ENCODE measurements at places on chromosomes 12 and 14.

DNA sequence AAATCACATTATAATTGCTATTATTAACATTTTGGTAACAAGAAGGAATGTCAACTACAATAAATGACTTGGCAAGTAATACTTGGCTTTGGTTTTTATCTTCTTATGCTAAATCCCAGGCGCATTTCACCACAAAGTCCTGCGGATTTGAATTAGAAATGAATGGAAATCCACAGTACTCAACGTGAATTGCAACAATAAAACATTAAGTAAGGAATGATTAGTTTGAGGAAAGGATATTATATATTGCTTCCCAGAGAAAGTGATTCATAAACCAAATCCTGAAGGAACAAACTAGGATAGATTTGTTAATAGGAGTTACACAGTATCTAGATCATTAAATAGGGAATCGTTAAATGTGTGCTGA is 1089.7 kb downstream of the TRHDE start:
- no peak for DNase-seq

- DNase-seq: no peak
Observed at GRCh38 chr14:59869381-59870255, 958 bp downstream of the RTN1 start.

DNA sequence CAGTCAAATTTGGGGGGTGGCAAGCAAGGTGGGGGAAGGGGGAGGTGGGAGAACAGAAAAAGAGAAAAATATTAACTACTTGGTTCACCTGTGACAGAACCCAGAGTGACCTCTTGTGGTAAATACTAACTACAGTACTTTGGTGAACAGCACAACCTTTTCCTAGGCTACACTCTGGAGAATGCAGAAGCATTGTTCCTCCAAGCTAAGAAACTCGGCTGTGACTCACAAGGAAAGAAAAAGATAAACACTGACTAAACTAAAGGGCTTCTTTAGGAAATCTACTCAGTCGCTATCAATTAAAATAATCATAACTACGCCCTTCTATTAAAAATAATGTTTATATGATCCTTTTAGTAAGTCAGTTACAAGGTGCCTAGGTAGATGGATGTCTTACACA is 5.4 kb downstream of the KCNH5 start:
- DNase-seq: no peak

DNA sequence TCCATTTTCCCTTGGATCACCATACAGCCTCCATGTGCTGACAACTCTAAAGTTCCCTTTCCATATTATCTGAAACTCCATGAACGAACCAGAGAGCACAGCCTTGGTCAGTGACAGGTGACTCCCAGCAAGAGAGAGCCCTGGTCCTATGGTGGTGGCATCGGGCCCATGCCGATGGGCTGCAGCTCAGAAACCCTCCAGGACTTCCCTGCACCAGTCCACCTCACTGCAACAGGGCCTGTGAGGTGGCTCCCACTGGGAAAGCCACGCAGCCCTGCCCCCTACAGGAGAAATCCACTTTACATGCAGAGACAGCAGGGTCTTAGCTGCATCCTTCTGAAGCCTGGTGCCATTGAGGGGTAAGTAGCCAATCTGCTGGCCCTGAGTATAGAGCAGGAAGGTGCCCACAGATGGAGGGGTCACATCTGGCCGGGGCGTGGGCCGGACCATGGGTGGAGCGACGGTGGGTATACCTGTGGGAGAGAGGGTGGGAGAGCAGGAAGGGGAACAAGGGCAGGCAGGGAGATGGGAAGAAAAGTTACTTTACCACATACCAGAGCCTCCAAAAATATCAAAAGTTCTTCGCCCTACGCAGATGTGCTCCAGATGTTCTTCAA is 24.7 kb downstream of the RTRAF start:
- DNase-seq: no peak

DNA sequence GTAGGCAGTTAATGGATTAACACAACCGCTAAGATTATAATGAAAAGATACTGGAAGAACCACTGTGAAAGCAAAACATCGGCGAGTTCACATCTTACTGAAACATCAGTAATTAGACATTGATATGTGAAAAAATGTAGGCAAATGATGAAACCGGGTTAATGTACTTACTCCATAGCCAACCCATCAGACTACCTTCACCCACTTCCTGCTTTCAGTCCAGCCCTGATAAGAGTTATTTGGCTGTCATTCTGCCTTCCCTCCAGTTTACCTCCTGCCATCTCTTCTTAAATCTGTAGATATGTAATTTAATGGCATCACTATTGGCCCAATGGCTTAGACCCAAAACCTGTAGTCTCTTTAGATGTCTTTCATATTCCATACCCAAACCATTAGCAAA is 46.0 kb upstream of the LGR5 start:
- DNase-seq: no peak

DNA sequence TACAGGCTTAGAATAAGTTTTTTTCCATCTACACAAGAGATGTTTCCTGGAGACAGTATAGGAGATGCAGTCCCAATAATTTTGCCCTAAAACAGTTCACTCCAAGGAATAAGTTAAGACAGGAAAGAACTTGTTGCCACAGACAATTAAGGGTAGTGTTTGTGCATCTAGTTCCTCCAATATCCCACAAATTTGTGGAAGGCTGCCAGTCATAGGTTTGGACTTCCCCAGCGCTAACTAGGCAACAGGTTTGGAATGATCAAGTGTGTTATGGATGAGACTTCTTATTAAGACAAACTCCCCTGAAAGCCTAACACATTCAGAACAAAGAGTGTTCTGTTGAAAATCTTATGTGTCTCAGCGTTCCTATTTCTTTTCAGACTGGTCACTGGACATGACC is 611.0 kb downstream of the CCER1 start:
- no peak for DNase-seq

DNA sequence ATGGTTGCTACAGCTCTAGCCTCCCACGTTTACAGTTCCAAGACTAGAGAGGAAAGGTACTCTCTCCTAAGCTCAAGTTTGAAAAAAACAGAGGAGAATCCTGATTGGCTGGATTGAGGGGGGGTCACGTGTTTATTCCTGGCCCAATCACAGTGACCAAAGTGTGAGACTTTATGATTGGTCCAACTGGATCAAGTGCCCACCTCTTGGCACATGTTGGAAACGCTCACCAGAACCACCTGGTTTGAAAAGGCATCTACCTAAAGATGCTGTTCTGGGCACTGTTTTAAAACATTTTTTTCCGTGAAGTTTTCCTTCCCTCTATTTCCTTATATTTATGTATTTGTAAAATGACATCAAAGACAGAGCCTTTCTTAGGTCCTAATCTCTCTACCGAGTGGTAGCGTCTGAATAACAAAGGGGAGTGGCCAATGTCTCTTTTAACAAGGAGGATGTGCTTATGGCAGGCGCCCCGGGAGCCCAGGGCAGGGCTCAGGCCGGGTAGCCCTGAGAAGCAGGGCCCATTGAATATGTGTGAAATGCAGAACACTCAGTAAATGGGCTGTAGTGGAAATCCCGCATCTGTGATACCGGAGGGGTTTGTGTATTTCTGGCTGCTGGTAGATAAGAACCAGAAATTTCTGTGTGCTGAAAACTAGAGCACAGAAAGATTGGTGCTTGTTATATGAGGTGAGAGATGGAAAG is 146.2 kb downstream of the ATP23 start:
- DNase-seq: no peak

- DNase-seq: no peak
Observed at GRCh38 chr14:66395300-66395699, 90.9 kb upstream of the CCDC196 start.

- DNase-seq: no peak
Observed at GRCh38 chr12:92912672-92913071, 16.4 kb downstream of the EEA1 start.

DNA sequence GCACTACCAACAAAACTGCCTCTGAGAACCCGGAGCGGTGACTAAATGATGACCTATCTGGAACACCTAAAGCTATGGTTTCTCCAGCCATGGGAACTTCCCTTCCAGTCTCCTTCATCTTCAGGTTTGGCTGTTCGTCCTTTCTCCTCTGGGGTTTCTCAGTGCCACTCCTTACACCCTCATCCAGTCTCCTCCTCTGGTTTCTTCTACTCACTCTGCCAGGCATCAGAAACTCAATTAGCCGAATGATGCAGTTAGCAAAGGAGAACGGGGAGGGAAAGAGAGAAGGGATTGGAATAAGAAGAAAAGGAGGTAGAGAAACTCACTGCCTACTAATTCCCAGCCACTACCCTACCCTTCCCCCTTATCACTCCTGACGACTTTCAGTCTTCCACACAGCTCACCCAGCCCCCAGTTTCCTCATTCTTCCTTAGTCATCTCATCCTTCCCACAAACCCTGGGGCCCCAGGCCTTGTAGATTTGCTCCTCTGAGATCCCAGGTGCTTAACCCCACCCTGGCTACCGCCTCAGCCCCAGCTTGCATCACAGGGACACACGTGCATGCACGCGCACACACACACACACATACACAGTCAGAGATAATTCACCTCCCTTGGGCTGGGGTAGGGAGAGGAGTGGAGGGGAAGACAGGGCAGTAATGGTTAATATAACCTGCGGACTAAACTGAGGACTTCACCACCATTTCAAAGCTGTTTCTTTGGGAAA is 13.0 kb downstream of the FGD6 start:
- no peak for DNase-seq

GRCh38 chr12:123223241-123223668 is 9.7 kb downstream of the MPHOSPH9 start:
- DNase-seq: peak; percentile 25

DNA sequence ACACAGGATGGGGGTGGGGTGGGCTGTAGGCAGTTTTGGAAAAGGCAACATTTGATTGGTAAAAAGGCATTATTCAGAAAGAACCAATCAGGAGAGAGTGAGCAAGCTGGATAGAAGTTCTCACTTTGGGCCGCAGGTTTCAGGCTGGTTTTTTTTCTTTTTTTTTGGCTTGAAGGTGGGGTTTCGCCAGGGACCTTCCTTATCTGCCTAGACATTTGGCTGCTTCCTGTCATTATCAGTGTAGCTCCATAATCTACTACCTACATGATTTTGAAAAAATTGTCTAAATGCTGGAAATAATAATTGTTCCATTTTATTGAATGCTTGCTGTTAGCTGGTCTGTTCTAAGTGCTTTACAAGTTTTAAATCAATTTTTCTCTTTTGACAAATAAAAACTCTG is 649.0 kb downstream of the TMTC2 start:
- no peak for DNase-seq

GRCh38 chr12:127687181-127687580 is 579.8 kb upstream of the TMEM132C start:
- no peak for DNase-seq

- no peak for DNase-seq
Observed at GRCh38 chr14:100688598-100689461, 37.9 kb upstream of the DLK1 start.

DNA sequence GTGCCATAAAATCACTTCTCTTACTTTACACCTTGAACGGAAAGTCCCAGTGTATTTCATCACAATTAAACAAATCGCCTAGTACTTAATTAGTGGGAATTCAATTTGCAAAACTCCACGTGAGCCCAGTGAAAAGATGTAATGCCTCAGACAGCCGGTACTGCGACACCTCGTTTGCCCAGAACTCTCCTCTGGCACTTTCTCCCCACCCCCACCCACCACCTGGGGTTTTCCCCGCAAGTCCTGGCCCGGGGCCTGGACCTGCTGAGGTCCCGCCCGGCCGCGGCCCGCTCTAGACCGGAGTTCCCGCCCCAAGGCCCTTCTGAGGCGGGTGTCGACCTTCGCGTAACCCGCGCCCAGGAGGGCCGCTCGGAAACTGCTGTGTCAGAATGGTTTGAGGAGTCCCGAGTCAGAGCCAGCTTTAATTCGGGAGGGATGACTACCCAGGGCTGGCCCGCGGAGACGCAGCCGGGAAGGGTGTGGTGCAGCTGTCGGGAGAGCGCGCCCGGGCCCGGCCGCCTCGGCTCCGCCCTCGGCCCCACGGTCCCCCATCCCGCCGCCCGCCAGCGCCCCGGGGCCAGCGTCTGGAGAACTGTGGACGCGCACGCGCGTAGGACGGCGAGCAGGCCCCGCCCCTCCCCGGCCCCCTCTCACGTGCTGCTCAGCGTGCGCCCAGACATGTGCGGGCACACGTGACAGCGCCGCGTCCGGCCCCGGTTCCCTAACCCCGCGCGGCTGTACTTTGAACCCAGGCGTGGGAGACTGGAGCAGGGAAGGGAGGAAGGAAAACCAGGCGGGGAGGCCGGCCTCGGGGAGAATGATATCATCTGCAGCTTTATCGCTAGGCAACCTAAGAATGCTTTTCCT is 10.8 kb downstream of the BHLHE41 start:
- peak; percentile 51 for DNase-seq

DNA sequence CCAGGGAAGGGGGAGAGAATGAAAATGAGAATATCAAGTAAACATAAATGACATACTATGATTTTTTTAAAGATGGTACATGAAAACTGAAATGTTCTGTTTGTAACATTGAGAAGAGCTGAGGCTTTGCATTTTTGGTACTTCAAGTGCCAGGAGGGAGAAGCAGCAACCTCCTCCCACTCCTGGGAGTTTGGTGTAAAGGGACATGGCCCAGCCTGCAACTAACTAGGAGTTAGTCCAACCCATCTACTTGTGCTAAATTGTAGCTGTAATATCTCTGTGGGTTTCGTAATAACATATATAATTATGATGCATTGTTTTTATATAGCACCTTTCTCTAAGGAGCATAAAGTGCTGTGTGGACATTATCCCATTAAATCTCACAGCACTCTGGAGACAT is 517.5 kb downstream of the NELL2 start:
- no peak for DNase-seq

DNA sequence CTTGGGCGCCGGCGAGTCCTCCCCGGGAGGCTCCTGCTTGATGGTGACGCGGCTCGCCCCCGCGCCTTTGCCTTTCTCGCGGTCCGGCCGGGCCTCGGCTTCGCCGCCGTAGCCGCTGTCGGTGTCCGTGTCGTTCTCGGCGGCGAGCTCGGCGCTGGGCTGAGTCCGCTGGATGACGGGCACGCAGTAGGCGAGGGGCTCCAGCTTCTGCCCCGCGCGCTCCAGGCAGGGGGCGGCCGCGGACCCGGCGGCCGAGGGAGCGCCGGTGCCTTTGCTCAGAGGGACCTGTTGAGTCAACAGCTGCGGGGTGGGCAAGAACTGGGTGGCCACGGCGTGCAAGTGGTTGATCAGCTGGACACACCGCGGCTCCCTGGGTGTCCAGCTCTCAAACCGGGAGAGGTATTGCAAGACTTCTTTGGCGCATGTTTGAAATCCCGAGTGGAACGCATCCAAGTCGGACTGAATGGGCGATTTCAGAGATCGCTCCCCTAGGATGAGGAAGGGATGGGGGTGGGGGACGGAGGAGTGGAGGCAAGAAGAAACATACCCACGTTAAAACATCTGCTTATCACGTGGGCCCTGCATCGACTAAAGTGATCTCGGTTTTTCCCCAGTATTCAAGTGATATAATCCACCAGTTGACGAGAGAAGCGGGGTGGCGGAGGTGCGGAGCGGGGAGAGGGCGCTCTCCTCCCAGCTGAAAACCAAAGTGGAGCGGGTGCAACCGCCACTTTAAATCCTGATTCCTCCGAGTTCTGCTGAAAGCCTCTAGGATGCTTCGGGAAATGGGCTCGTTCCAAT is 2.0 kb downstream of the BHLHE41 start:
- DNase-seq: no peak
